ENCODE measurements at places on chromosomes 12 and 14.

- DNase-seq = no peak
These were observed 126.2 kb upstream of the SOX5 start for GRCh38 chr12:24075650-24076049.

GRCh38 chr12:124694250-124694649, 126.8 kb upstream of the NCOR2 start:
- DNase-seq = no peak

GRCh38 chr12:9064201-9064814, 51.4 kb downstream of the A2M start:
- DNase-seq = peak; percentile 17

DNA sequence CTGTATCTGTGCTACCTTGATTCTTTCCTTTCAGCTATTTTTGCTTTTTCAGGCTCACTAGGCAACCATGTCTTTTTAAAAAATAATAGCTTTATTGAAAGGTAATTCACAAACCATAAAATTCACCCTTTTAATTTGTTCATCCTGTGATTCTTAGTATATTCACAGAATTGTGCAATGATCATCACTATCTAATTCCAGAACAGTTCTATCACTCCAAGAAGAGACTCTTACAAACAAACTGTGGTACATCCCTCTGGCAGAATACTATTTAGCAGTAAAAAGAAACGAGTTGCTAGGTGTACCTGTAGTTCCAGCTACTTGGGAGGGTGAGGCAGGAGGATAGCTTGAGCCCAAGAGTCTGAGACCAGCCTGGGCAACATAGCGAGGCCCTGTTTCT, 14.8 kb downstream of the CREBL2 start:
- DNase-seq = no peak

- DNase-seq = no peak
These were observed 5.0 kb upstream of the RFLNA start for GRCh38 chr12:124289634-124290600.

DNA sequence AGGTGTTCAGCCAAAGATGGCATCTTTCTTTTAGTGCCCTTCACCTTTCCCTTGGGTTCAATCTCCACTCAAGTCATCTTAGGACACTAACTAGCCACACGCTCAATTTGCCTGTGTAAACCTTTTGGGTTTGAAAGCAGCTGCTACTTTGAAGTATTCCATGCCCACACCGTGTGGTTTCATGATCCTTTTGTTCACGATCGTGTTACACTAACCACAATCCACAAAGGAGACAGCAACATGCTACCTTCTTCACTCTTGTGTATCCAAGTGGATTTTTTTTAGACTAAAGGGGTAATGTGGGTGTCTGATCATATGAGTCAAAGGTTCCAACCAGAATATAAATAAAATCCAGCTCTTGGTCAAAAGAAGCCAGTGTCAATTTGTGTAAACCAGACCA, 122.7 kb upstream of the FAR2 start:
- no peak for DNase-seq
